ENCODE measurements at places on chromosomes 6 and 20.

DNA sequence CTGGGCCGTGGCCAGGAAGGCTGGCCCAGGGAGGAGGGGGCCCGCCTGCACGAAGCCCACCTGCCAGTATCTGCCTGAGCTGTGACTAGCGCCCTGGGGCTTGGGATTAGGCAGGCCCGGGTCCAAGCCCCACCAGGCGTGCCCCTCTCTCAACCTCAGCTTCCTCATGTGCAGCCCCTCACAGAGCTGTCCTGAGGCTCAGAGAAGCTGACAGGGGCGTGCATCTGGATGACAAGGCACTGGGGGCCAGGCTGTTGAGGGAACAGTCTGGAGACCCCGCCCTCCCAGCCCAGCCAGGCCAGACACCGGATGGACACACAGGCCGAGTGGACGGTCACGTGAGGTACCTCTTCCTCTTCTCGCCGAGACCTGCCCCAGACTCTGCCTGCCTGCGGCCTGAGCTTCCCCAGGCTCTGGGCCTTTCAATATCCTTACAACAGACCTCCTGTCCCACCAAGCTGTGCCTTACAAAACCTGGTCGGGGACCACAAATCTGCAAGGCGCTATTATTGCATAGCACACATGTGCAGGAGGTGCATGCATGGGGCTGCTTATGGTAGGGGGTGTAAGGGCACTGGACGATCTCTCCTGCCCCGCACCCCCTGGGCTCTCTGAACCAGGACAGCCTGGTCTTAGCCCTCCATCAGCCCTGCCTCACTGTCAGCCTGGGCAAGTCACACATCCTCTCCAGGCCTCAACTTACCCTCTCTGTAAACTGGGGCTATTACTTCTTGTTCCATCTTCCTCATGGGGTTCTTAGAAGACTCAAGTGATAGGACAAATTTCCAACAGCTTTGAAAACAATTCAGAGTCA, 20.0 kb downstream of the NOL4L start:
- no peak for DNase-seq

DNA sequence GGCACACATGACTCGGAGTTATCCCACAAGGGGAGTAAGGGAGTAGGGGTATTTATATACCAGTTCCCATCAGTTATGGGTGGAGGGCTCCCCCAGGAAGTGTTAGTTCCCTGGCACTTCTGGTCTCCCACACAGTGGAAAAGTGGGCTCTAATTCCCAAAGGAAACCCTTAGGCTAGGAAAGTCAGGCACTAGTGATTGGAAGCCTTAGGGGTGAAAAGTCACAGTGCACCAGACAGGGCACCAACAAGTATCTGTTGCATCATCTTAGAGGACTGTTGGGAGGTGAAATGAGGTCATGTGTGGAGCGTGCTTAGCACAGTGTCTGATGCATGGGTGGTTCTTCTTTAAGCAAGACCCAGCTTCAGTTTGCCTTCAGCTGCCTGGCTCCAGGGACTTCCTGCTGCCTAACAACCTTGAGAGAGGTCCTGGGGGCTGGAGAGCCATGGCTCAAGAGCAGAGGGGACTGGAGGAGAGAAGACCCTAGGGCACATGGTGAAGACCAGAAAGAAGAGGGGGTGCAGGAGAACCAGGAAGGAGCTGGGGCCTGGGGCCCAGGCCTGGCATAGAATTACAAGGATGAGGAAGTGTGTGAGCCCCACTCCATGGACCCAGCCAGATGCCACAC, 7.5 kb upstream of the FOXP4 start:
- no peak for DNase-seq

GRCh38 chr20:17807651-17808050, 107.9 kb downstream of the BANF2 start:
- no peak for DNase-seq

DNA sequence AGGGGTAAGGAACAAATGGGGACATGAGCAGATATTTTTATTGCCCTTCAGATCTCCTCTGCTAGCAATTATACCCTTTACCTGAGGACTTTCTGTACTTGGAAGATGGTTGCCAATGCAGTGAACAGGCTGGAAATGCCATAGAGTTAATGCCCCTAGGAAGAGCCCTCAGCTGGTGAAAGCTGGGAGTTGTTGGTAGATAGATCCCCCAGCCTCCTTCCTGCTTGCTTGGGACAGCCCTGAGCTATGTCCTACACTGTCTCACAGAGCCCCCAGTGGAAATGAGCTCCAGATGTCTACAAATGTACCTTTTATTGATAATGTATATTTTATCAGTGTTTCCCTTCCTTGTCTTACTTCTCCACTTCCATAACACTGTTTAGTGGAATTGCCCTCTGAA, 87.6 kb upstream of the PAK5 start:
- DNase-seq, result no peak

- DNase-seq, result no peak
These were observed 1.1 kb upstream of the ZNF512B start for GRCh38 chr20:63970714-63971431.

DNA sequence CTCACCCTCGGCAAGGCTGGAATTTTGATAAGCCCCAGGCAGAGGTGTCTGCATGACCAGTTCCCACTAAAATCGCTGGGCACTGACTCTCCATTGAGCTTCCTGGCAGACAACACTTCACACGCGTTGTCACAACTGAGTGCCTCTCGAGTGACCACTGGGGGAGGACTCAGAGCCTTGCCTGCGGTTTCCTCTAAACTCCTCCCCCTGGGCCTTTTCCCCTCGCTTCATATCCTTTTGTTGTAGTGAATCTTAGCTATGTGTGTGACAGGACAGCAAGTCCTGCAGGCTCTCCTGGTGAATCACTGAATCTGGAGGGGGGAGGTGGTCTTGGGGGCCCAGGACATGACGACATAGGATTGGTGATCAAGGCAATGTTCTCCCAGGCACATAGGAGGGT, 670.8 kb downstream of the PRKN start:
- DNase-seq, result no peak

- DNase-seq, result no peak
These were observed 2.9 kb downstream of the TNNC2 start for GRCh38 chr20:45823949-45824835.

GRCh38 chr20:36666181-36666740, 20.3 kb upstream of the SLA2 start:
- DNase-seq, result no peak

DNA sequence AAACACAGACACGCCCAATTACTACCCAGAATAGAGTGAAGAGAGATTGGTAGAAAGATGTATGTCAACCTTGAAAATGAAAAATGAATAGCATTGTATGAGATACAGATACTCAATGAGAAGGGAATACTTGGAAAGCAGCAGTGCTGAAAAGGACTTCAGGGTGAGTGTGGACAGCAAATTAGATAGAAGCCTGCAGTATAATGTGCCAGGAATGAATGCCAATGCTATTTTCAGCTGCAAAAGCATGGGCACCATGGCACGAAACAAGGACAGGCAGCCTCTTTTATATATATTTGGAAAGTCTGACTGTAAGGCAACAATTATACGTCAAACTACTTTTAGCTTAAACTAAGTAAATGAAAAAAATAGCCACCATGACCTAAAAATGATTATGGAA, 118.2 kb downstream of the PTCHD4 start:
- no peak for DNase-seq

- DNase-seq, result no peak
These were observed 25.6 kb upstream of the IL17A start for GRCh38 chr6:52160472-52161104.

DNA sequence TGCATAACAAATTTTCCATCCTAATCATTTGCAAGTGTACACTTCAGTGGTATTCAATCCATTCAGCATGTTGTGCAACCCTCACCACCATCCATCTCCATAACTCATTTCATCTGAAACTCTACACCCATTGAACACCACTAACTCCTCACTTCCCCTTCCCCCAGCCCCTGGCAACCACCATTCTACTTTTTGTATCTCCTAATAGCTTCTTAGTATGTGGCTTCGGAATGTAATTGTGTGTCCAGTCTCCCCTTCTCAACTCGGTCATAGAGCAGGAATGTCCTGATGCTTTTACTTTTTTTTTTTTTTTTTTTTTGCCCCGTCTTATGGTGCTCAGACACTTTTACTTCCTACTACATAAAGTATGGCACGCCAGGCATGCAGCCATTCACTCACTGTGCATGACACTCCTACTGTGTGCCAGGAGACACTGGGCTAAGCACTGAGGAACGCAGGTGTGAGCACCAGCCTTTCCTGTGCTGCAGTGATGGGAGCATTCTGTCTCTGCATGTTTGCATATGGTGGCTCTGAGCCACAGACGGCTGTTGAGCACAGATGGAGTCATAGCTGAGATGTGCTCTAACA, 15.3 kb downstream of the HCK start:
- DNase-seq, result no peak

GRCh38 chr6:148497257-148497656, 154.6 kb downstream of the SASH1 start:
- DNase-seq, result no peak

DNA sequence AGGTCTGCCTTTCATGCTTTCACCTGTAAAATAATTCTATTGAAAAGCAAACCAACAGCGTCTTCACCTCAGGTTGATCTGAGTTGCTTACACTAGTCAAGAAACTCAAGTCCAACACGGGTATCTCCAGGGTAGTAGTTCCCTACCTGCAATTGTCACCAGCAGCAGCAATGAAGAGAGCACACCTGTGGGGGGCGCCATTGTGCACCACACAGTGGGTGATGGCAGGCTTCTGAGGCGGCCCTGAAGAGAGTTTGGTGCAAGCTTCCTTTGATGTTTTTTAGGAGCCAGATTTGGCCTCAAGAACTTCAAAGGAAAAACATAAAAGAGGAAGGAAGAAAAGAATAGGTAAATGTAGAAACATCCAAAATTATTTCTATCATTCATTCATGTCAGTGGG, 45.1 kb downstream of the KIAA0319 start:
- no peak for DNase-seq

- DNase-seq, result no peak
These were observed 158.3 kb downstream of the EYA4 start for GRCh38 chr6:133399426-133399825.

- DNase-seq, result no peak
These were observed 344.2 kb downstream of the RFPL4B start for GRCh38 chr6:112691289-112691688.

- DNase-seq, result no peak
These were observed 9.3 kb downstream of the RAET1E start for GRCh38 chr6:149888659-149889058.

Data from right renal cortex interstitium (tissue), 3 donors.